ENCODE measurements at places on chromosomes 6 and 20.

DNA sequence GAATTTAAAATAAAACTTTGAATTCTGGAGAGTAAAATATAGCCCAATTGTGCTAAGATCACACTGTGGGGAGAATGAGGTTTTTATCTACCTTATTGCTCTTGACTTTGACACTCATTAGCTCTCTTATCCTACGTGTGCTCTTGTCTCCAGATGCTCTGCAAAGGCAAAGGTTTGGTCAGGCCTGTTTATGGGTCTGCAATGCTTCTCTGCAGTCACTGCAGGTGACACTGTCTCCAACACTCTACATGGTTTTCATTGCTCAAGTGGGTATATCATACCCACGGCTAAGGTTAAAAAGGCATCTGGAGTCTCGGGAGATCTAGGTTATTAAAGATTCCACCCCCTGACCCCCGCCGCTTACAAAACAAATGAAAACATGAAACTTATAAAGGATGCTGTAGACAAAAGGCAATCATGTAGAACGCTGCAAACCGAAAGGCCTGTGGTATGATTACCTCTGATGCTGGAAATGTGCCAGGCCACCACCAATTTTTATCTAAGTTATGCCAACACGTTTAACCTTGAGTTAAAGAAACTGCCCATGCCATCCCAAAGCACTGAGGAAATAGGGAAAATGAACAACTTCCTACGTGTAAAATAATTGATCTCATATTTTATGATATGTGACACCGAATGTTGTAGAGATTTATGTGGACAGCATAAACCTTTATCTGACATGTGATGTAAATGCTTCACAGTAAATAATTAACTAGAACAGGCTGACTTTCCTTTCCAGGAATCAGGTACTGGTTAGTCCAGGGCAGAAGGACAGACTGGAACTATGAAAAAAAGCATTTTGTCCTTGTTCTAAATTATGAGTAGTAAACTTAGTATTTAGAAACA lies 238.2 kb upstream of the NOX3 start:
- no peak for DNase-seq

- DNase-seq: no peak
These were observed 79.4 kb downstream of the HMGCLL1 start for GRCh38 chr6:55499591-55499990.

DNA sequence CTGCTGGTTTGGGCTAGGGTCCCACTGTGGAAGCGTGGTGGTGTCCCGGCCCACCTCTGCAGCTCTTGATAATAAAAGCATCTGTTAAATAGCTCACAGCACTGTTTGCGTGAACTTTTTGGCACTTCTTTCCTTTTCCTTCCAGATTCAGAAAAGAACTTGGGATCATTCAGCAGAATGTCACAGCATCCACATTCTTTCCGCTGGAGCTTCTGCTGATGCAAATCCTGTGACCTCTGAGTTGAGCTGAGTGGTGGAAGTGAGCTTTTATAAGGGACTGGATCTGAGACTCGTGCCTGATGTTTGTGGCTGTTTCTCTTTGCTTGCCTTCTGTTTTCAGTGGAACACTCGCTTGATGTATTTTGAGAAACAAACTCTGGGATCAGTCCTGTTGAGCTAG lies 3.9 kb downstream of the OSBPL2 start:
- no peak for DNase-seq

GRCh38 chr20:5190444-5190843 lies 63.6 kb downstream of the CDS2 start:
- DNase-seq: no peak

GRCh38 chr6:25202504-25202903 lies 76.7 kb upstream of the CARMIL1 start:
- no peak for DNase-seq

DNA sequence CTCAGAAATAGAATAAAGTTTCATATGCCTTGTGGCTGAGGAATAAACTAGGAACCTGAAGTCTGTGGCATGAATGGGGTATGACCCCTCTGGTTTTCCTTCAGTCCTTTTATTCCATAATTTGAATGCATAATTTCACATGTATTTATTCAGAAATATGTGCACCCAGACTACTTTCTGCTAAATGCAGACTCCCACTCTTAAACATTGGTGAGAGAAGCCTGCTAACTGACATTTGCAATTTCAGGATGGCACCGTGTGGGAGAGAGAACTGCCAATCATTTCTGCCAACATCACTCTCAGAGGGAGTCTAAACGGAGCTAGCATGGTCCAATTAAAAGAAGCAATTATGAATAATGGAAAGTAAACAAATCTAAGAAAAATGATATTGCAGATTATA lies 141.3 kb downstream of the ADGRB3 start:
- no peak for DNase-seq

GRCh38 chr6:86856379-86856778 lies 80.9 kb upstream of the HTR1E start:
- no peak for DNase-seq

GRCh38 chr20:32448306-32449056 lies 90.3 kb downstream of the ASXL1 start:
- no peak for DNase-seq

DNA sequence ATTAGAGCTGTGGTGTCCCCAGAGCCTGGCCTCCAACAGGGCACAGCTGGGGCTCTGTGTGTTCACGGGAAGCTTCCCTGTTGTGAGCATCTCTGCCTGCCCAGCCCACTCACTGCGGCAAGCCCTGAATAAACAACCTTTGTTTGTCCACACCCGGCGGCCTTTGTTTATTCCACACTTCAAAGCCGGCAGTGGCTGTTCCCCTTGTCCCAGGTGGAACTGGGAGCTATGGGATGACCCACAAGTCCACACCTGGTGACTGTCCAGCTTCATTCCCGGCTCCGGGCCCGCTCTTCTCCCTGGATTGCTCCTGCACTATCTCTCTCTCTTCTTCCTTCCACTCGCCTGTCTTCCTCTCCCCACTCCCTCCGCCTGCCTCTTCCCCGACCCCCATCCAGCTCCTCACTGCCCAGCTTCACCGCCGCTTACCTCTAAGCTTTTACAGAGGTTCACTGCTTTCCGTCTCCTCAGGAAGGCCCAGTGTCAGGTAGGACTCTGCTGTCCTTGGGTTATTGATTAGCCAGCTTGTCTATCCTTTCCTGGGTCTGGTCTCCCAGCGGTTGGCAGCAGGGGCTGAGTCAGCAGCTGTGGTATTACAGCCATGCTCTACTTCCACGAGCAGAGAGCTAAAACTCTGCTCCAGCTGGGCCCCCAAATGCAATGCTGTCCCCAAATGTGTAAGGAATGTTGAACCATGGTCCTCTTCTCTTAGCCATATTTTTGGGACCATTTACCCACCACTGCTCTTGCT lies 17.8 kb downstream of the DACT2 start:
- DNase-seq: no peak

All from activated T-helper 1 cell treated with anti-CD3 and anti-CD28 coated beads, Interleukin-2, amount 50 U/mL, for 16 hours (primary cell).